ENCODE measurements at places on chromosomes 4 and X.

GRCh38 chr4:150896497-150896896 is 118.6 kb downstream of the LRBA start:
- DNase-seq: no peak

- no peak for DNase-seq
These were observed 61.1 kb downstream of the FBXO8 start for GRCh38 chr4:174222266-174222872.

- no peak for DNase-seq
These were observed 61.2 kb downstream of the MOSPD2 start for GRCh38 chrX:14934423-14934822.

DNA sequence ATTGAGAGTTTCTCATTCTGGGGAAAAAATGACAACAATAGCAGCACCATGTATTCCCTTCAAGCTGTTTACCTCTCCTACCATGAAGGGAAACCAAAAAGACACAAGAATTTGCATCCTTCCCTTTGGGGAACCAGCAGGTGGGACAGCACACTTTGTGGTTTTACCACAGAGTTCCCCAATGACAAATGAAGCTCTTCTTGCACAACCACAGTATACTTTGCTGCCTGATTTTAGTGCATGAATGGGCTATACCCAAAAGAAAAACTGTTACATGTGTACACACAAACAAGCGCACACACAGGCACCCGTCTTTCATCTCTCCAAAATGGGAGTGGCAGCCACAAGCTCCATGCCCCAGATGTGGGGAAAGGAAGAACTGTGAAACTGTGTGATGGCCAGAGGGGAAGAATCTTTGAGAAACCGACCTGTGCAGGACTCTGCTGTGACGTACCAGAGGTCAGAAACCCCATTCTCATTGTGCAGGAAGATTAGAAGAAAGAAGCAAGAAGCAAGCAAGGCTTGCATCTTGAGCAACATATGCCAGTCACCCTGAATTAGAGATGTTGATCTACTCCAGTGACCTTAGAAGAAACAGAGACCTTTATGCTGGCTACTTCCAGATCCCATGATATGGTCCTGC is 2.7 kb upstream of the MAML3 start:
- DNase-seq: no peak

- DNase-seq: no peak
These were observed 23.9 kb upstream of the GPR34 start for GRCh38 chrX:41664908-41665307.

GRCh38 chr4:176191974-176192373 is 3.4 kb downstream of the SPATA4 start:
- no peak for DNase-seq

DNA sequence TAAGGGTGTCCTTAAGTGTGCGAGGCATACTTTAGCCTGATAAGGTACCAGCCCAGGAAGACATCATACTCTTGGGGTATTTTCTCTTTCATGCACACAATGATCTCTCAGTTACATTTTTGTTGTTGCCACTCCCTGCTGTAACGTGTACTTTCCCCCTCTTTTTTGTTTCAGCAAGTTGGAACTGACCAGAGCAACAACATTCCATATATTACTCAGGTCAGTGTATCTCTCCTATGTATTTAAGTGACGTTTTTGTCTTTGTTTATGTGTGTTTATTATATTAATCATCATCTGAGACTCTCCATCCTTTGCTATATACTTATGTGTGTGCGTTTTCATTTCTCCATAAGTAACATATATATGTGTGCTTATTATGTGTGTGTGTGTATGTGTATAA is 71.3 kb upstream of the VBP1 start:
- no peak for DNase-seq

DNA sequence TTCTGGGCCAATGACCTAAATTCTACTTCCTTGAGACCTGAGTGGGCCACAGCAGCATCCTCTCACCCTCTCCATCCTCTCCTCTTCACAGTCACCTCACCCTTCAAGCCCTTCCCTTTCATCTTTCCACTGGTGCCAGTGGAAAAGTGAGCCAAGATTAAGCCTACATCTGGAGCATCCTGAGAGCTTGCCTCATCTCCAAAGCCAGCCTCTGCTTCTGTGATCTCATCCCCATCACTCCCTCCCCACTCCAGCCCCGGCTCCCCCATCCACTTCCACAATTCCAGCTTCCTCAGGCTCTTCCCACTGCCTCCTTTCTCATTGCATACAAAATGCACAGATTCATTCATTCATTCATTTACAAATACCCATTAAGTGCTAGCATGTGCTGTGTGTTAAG is 10.1 kb upstream of the RASL11B start:
- DNase-seq: no peak

- DNase-seq: no peak
These were observed at the start of gene ARHGAP36 for GRCh38 chrX:131058136-131058868. ARHGAP36 (plus strand) TSS chrX:131058346; CDS start chrX:131081666, 23,320 bp downstream.

DNA sequence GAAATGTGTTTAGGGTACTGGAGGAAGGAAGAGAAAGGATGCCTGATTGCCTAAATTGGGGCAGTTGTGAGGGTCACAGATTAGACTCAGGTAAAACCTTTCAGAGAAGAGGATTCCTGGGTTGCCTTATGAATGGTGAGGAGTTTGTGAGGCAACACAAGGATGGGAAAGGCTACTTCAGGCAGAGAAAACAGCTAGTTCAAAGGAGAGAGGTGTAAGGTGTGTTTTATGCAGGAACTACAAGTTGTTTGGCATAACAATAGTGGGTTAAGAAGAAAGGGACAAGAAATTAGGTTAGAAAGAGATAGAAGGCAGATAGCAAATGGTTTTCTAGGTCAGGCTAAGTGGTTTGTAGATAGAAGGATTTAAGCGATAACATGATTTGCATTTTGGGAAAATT is 75.1 kb upstream of the PGRMC2 start:
- no peak for DNase-seq

GRCh38 chr4:54513204-54513603 is 144.6 kb upstream of the KIT start:
- DNase-seq: no peak

DNA sequence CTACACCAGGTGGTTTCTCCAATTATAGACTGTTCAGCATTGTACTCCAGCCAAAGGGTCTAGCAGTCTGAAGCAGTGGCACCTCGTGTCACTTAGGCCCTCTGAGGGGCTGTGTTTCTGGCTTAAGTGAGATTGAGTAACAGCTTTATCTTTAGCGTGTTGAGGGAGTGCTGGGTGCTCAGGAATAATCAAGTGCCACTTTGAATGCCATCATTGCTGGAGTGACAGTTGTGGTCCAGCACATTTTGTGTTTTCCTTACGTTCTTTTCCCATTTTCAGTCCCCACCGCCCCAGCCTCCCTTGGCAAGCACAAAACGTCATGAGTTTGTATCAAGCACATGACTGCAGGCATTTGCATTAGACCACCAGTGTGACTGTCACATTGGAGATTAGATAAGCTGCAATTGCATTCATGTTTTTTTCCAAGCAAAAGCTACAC is 58.7 kb downstream of the FNIP2 start:
- no peak for DNase-seq

GRCh38 chrX:51975811-51976210 is 82.4 kb downstream of the MAGED1 start:
- DNase-seq: no peak

- no peak for DNase-seq
These were observed 59.9 kb upstream of the PDGFRA start for GRCh38 chr4:54169176-54169575.

DNA sequence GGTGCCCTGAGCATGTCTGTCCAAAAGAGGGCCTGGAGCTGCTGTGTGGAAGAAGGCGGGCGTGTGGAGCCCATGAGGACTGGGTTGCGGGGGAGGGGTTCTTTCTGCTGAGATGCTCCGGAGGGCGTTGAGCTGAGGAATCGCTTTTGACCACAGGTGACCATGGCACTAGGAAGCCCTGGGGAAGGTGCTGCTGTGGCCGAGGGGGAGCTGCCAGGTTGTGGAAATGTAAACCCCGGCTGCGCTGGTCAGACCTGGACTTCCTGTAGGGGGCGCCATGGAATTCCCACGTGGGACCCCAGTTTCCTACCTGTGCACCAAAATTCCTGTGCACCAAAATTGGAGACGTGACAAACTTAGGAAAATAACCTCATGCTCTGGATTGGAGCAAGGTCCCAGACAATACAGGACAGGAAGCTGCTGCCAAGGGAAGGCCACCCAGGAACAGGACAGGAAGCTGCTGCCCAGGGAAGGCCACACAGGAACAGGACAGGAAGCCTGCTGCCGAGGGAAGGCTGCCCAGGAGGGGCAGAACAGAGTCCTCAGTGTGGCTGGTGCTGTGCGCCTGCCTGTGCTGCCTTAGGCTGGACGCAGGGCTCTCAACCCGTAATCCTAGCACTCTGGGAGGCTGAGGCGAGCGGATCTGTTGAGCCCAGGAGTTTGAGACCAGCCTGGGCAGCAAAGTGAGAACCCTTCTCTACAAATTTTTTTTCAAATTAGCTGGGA is 28.4 kb upstream of the UVSSA start:
- peak; percentile 23 for DNase-seq

DNA sequence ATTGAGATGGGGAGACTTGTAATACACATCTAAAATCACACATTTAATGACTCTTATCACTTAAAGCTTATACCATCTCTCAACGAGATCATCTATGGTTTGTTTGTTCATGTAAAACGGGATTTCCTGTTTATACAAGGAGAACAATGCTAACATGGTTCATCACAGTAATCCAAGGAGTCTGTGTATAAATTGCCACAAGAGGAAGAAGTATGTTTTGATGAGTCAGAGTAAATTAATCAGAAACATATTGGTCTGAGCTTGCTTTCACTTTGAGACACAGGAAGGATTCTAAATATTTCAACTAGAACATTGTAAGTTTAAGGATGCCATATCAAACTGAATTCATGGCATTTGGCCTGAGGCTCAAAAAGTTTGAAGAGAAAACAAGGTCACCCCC is 594.1 kb downstream of the GLUD2 start:
- no peak for DNase-seq

DNA sequence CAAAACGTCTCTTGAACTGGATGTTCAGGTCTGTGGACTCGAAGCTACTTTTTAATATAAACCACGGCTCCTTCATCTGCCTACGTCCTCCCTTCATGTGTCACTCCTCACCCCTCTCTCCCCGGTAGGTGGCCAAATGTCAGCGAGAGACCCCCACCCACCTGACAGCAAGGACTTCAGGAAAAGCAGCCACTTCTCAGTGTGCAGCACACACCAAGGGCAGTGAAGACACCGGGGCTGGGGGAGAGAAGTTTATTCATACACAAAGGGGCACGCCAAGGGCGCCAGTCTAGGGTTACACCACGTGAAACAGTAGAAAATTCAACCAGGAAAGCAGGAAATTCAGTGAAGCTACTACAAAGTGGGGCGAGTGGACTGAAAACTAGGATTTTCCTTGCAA is 181.2 kb downstream of the AFAP1 start:
- DNase-seq: no peak

- DNase-seq: no peak
These were observed 20.2 kb upstream of the LRBA start for GRCh38 chr4:151035328-151035727.
